ENCODE measurements at places on chromosomes 11 and 22.
A peak's percentile ranks its signal among the peaks of the same experiment; 100 is the strongest.

DNA sequence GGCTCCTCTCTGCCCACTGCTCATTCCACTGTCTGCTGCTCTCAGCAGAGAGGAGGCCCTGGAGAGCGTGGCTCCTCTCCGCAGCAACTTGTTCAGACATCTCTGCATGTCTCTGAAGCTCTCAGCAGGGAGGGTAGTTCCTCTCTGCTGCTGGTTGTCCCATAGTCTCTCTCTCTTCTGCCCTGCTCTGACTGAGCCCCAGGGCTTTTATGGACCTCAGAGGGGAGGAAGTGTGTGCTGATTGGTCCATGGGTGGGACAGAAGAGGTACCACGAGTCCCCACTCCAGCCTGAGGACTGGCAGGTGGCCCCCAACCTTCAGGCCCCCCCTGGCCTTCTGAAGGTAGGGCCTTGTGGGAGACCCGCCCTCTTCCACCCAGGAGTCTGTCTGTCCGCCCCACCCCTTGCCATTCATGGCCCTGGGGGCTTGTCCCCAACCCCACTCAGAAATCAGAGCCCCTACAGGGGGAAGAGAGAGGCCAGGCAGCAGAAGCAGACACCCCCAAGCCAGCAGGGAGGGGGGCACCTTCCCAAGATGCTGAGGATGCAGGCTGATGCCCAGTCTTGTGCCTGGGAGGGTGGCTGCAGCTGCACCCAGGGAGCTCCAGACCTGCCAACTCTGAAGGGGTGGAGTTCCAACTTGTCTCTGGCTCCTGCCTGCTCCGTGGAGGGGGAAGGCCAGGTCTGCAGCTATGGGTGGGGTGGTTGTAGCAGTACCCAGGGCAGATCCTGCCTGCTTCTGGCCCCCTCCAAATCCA lies 35.1 kb downstream of the C11orf91 start:
- no peak for DNase-seq

DNA sequence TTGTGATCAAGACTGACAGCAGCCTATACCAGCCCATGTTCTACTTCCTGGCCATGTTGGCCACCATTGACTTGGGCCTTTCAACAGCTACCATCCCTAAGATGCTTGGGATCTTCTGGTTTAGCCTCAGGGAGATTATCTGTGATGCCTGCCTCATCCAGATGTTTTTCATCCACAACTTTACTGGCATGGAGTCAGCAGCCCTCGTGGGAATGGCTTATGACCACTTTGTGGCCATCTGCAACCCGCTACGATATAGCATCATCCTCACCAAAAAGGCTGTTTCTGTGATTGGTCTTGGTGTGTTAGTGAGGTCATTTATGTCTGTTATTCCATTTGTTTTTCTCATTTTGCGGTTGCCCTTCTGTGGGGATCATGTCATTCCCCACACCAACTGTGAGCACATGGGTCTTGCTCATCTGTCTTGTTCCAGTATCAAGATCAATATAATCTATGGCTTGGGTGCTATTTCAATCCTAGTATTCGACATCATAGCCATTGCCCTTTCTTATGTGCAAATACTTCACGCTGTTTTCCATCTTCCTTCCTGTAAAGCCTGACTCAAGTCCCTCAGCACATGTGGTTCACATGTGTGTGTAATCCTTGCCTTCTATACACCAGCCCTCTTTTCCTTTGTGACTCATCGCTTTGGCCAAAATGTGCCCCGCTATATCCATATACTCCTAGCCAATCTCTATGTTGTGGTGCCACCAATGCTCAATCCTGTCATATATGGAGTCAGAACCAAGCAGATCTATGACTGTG lies 23.6 kb downstream of the OR52E1 start:
- no peak for DNase-seq

DNA sequence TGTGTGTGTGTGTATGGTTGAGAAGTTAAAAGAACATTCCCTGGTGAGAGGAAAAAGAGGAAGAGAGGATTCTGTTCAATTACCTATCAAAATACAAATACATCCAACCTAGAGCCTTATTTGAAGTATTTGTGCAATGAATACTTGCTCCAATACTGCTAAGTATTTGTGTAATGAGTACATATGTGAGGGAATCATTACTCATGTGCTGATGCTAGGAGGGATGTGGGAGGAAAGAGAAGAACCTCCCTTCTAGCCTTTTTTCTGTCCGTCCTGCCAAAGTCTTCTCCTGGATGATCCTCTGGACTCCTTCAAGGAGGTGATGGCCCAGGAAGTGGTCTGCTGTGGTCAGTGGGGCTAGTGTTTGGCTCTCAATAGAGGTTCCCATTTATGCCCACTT lies 36.0 kb upstream of the ACCSL start:
- DNase-seq: no peak

DNA sequence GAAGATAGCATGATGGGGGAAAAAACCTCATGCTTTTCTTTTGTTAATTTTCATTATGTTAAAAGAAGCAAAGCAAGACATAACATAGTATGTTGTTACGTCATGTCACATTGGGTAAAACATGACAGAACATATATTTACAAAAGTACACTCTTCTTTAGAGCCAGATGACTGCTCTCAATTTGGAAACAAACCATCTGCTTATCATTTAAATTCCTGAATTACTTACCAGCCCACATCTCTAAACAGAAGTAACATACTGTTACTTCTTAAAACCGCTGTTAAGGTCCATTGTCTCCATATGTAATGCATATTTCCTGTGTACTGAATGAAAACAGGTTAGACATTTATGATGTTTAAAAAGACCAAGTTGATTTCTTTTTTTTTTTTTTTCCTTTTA lies 100.0 kb downstream of the TMEM135 start:
- no peak for DNase-seq

- DNase-seq: no peak
These were observed 93.7 kb upstream of the CARD18 start for GRCh38 chr11:105233285-105233684.

DNA sequence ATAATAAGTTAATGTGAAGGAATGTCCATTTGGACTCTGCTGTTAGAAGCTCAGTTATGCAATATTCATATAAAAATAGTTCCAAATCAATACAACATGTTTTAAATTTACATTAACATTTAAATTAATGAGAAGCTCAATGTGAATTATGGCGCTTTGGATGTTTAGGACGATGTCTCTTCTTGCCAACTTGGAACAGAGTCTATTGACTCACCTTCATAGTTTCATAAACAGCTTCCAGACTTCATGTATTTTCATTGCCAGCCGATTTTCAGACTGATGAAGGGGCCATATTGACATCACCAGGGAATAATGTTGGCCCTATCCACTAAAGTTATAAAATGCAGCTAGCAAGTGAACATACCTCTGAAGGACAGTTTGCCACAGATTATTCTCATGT lies 1136.2 kb downstream of the LRRC4C start:
- DNase-seq: no peak

DNA sequence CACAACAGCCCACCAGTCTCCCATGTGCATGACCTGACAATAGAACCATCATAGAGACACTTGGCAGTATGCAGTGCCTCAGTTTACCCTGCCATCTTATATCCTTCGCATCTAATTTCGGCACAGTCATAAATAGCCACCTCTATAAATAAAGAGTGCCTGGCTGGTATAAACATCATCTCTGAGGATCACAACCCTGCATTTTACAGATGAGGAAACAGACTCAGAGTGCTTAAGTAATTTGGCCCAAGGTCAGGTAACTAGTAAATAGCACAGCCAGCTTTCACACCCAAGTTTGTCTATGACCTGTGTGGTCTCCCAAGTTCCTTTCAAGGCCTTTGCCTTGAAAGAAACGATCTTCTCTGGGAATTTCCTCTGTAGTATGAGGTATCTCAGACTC lies 44.6 kb downstream of the CYB5R2 start:
- DNase-seq: no peak

GRCh38 chr11:20048246-20048645 lies 112.0 kb downstream of the DBX1 start:
- DNase-seq: no peak

- DNase-seq: no peak
These were observed at the start of the genes POLR2L and TSPAN4 for GRCh38 chr11:842370-843002. POLR2L (minus strand) TSS chr11:842529; CDS start chr11:842508, 21 bp downstream. TSPAN4 (plus strand) TSS chr11:842852; CDS start chr11:850305, 7,453 bp downstream.

- no peak for DNase-seq
These were observed 106.1 kb downstream of the SLC1A2 start for GRCh38 chr11:35313066-35313759.

GRCh38 chr11:33696411-33696810 lies 4.2 kb downstream of the C11orf91 start:
- DNase-seq: no peak

DNA sequence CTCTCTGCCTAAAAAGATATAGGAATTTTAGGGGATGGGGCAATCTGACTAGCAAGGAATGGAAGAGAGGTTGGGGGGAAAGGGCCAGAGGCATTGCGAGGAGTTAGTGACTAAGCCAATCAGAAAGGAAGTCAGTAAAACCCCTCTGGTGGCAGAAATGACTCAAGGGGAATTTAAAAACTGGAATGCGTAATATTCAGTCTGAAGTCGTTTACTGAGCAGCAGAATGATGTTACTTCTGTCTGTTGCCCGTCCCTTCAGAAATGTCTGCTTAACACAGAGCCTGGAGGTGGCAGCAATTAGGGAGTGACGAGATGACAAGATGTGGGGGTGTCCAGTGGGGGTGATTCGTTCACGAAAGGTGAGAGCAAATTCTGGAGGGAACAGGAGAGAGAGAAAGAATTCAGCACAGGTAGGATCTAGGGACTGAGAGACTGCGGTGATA lies 107.7 kb upstream of the CLMP start:
- DNase-seq: no peak

- no peak for DNase-seq
These were observed 2.1 kb downstream of the NRIP3 start for GRCh38 chr11:9001736-9002135.

DNA sequence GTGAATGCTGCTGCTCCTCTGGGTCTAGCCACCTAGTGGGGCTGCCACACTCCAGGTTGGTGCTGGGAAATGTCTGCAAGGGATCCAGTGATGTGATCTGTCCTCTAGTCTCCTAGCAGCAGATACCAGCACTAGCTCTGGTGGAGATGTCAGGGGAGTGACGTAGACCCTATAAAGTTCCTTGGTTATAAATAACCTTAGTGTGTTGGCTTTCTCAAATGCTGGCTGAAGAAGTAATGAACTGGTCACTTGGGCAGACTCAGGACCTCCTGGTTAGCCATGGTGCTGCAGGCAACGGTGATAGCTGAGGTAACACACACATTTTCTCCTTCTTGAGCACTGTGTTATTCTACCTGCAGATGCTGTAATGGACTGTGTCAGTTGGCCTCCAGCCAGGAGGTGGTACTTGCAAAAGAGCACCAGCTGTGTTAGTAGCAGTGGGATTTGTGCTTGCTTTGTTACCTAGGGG lies 35.5 kb downstream of the BBOX1 start:
- no peak for DNase-seq

GRCh38 chr11:1743585-1744136 lies 6.7 kb downstream of the IFITM10 start:
- no peak for DNase-seq

- DNase-seq: no peak
These were observed 247.9 kb downstream of the FAM76B start for GRCh38 chr11:95541715-95542114.

DNA sequence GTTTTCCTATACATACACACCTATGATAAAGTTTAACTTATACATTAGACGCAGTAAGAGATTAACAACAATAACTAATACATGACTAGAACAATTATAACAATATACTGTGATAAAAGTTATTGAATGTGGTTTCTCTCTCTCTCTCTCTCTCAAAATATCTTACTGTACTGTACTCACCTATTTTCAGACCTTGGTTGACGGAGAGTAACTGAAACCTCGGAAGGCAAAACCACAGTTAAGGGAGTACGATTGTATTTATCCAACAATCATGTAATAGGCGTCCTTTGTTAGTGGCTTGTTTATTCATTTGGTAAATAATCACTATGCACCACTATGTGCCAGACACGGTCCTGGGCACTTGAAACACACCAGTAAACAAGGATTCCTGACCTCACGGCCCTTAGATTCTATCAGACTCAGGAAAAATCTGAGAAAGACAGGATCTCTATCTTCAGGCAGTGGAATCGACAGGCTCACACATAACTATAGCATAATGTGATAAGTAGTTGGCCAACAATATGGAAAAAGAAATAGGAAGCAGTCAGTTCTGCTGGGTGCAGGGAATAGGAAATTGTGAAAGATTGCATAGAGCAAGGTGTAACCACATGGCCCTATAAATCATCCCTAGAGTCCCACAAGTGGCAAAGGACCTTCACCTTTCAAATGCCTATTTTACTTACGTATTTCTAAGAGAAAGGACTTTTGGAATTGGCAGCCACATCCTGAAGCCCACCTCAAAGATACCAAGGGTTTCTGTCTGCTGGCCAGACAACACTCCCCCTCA lies 12.0 kb downstream of the ETS1 start:
- no peak for DNase-seq

DNA sequence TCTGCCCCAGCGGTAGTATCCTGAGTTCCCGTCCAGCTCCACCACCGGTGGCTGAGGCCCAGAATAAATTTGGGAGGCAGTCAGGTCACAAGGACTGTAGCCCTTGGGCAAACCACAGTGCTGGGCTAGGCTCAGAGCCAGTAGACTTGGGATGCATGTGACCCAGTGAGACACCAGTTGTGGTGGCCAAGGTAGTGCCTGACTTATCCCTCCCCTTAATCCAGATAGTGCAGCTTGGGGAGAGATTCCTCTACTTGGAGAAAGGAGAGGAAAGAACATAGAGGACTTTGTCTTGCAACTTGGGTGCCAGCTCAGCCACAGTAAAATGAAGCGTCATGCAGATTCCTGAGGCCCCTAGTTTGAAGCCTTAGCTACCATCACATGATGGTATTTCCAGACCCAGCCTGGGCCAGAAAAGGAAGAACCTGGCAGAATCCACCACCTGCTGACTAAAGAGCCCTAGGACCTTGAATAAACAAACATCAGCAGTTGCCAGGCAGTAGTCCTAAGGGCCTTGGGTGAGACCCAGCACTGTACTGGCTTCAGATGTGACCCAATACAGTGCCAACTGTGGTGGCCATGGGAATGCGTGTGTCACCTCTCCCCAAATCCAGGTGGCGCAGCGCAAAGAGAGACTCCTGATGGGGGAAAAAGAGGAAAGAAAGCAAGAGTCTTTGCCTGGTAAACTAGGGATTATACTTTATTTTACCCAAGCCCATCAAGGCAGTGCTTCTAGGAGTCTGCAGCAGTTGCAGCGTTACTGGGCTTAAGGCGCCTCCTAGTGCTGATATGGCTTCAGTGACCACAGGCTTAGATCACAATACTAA lies 17.0 kb upstream of the DDX10 start:
- DNase-seq: peak; percentile 21

DNA sequence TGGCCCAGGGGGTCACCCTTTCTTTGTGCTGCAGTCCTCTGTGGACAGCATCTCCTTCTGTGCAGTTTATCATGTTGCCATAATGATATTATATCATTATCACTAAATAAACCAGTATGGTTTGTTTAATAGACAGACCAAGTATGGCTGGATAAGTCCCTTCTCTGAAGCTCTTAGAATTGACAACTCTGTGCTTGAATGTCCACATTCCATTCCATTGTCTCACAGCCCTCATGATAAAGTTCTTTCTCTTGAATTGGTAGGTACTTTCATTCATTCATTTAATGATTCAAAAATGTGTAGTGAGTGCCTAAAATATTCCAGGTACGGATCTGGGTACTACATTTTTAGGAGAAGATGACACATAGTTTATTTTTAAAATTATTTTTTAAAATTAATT lies 7.8 kb downstream of the RPS6KA4 start:
- DNase-seq: no peak

- DNase-seq: no peak
These were observed 11.6 kb downstream of the OR51B4 start for GRCh38 chr11:5290106-5290505.
